ENCODE measurements at places on chromosomes 1 and 21. TPM values are rescaled to one million over a fixed set of nuclear protein-coding genes. Genes with fewer than 3 reads are reported as not detected.

Gene SHE
- total RNA-seq: not detected

Gene CDKN2C
- 15.5 TPM for total RNA-seq

Gene KCNJ9
- not detected for total RNA-seq

Gene TMPRSS2
- total RNA-seq: not detected

Gene CLEC20A
- total RNA-seq: not detected

Gene LRRIQ3
- total RNA-seq: 1.7 TPM

- peaks cover 7% of the 10 kb centered on the region for H3K4me1 ChIP-seq
- no peak for DNase-seq
- no peak overlapping the region for H3K4me3 ChIP-seq
- H3K27me3 ChIP-seq: peaks cover 49% of the 10 kb centered on the region
Observed at GRCh38 chr1:212952641-212952976, 2.3 kb downstream of the VASH2 start.

GRCh38 chr1:150235294-150235851 lies 539 bp downstream of the ANP32E start:
- H3K27me3 ChIP-seq: no peaks in the 10 kb centered on the region
- peaks cover 17% of the 10 kb centered on the region for H3K4me1 ChIP-seq
- H3K4me3 ChIP-seq: no peak overlapping the region
- DNase-seq: peak; percentile 47

GRCh38 chr1:195721210-195721971 lies 886.8 kb downstream of the KCNT2 start:
- no peaks in the 10 kb centered on the region for H3K4me1 ChIP-seq
- no peaks in the 10 kb centered on the region for H3K36me3 ChIP-seq
- H3K27me3 ChIP-seq: no peaks in the 10 kb centered on the region
- H3K4me3 ChIP-seq: no peak overlapping the region

- H3K36me3 ChIP-seq: no peaks in the 10 kb centered on the region
- H3K27me3 ChIP-seq: no peaks in the 10 kb centered on the region
- peaks cover 28% of the 10 kb centered on the region for H3K4me1 ChIP-seq
- no peak overlapping the region for H3K27ac ChIP-seq
- DNase-seq: no peak
Observed at GRCh38 chr1:40806240-40806639, 22.7 kb downstream of the KCNQ4 start.

GRCh38 chr1:177126267-177126666 lies 38.2 kb downstream of the ASTN1 start:
- H3K36me3 ChIP-seq: no peaks in the 10 kb centered on the region
- no peak overlapping the region for H3K4me3 ChIP-seq
- H3K4me1 ChIP-seq: no peaks in the 10 kb centered on the region
- H3K27me3 ChIP-seq: no peaks in the 10 kb centered on the region

GRCh38 chr1:6282577-6283270 lies 21.8 kb upstream of the GPR153 start:
- H3K27ac ChIP-seq: no peak overlapping the region
- H3K36me3 ChIP-seq: no peaks in the 10 kb centered on the region
- H3K27me3 ChIP-seq: no peaks in the 10 kb centered on the region
- DNase-seq: no peak
- no peaks in the 10 kb centered on the region for H3K4me1 ChIP-seq

- H3K4me3 ChIP-seq: no peak overlapping the region
- no peaks in the 10 kb centered on the region for H3K4me1 ChIP-seq
- DNase-seq: no peak
- H3K27me3 ChIP-seq: no peaks in the 10 kb centered on the region
- no peak overlapping the region for H3K27ac ChIP-seq
Observed at GRCh38 chr1:238469146-238469631, 578.5 kb upstream of the ZP4 start.

GRCh38 chr1:3316340-3316943 lies 138.0 kb upstream of the ARHGEF16 start:
- H3K27ac ChIP-seq: peak overlapping the region; percentile 79
- no peak overlapping the region for H3K4me3 ChIP-seq
- peaks cover 13% of the 10 kb centered on the region for H3K4me1 ChIP-seq
- no peaks in the 10 kb centered on the region for H3K36me3 ChIP-seq

DNA sequence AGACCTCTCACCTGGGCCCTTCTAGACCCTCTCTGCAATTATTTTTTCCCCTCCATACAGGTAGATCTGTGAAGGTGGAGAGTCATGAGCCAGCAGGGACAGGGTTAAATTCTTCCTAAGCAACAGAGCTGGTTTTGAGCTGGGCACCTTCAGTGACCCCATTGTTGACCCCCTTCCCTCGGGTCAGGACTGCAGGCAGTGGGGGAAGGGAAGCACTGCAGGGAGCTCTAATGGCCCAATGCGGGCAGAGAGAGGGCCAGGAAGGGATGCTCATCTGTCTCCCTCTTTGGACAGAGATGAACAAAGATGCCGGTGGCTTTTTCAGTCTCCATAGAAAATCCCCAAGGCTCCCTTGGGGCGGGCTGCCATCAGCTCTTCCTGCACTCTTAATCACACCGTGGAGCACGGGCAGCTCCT lies 21.4 kb downstream of the SOX13 start:
- H3K27me3 ChIP-seq: no peaks in the 10 kb centered on the region
- H3K4me1 ChIP-seq: peaks cover 2% of the 10 kb centered on the region
- no peaks in the 10 kb centered on the region for H3K36me3 ChIP-seq
- DNase-seq: no peak

DNA sequence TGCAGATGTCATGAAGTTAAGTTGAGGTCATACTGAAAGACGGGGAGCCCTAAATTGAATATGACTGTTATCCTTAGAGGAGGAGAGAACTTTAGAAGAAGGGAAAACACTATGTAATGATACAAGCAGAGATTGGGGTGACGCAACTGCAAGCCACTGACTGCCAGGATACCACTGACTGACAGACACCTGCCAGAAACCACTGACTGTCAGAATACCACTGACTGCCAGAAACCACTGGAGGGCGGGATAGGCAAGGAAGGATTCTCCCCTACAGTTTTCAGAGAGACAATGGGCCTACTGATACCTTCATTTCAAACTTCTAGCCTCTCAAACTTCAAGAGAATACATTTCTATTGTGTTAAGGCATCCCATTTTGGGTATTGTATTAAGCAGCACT lies 388.7 kb downstream of the USH2A start:
- H3K4me3 ChIP-seq: no peak overlapping the region
- no peak overlapping the region for H3K27ac ChIP-seq

DNA sequence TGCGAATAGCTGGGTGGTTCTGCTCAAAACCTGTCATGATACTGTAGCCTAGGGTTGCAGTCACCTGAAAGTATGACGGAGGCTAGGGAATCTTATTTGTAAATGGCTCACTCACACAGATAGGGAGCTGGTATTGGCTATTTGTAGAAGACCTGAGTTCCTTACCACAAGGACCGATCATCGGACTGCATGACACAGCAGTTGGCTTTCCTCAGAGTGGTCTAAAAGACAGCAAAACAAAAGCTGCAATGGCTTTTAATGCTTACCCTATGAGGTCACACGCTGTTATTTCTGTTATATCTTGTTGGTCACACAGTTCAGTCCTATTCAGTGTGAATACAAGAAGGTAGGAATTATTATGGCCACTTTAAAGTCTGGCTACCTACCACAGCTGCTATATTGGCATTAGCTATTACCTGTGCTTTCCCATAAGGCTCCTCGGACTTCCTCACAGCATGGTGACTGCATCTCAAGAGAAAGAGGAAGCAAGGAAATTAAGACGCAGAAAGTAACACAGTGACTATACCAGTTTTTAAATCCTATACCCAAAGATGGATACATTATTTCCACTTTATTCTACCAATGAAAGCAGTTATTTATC lies 68.4 kb upstream of the LRRC7 start:
- H3K36me3 ChIP-seq: no peaks in the 10 kb centered on the region
- H3K4me1 ChIP-seq: no peaks in the 10 kb centered on the region
- H3K27me3 ChIP-seq: no peaks in the 10 kb centered on the region
- H3K4me3 ChIP-seq: no peak overlapping the region
- H3K27ac ChIP-seq: no peak overlapping the region

DNA sequence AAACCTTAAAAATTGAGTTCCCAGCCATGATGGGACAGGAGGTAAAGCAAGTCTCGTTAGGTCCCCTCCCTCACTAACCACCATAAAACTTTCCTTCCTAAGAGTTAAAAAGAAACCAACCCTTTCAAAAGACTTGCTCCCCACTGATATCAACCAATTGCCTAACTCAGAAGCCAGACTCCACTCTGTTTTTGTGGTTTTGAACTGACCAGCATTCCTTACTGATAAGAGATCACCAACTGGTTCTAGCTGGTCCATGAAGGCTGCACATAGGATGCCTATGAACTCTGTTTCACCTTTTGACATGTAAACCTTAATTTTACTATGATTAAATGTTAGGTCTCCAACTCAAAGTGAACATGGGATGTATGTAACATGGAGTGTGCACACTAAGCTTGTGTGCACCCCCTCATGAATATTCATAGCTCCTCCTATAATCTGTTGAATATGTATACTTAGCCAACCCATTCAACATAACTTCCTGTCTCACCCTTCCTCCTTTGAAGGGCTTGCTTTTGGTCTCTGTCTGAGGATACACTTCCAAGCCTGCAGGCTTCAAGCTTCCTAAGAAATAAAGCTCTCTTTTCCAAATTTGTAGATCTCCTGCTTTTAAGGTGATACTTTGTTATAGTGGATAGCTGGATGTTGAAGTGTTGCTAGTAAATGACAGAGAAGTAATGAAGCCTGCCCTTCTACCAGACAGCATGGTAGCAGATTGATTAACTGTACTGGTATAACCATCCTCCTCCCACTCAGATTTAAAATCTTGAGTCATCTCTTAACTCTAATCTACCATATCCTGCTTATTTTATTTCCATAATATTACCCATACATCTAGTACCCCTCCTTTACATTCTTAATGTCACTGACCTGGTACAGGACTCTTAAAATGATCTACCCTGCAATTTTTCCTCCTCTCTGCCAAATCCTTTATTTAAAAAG lies 95.6 kb downstream of the ZNF644 start:
- no peak for DNase-seq
- H3K27me3 ChIP-seq: no peaks in the 10 kb centered on the region

DNA sequence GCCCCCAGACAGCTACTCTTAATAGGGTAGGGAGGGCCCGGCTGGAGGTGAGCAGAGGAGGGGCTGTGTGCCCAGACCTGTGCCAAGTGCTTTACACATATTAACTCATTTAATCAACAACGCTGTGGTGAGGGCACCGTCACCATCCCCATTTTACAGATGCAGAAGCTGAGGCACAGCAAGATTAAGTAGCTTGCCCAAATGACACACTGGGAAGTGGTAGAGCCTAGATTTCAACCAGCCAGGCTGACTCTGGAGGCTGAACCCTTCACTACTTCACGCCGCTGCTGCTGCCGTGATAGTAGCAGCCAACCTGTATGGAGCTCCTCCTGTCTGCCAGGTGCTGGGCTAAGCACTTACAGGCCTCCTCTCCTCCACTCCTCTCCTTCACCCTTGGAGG lies 127.2 kb downstream of the PTPRU start:
- peaks cover 26% of the 10 kb centered on the region for H3K27me3 ChIP-seq
- no peak for DNase-seq
- no peak overlapping the region for H3K27ac ChIP-seq
- no peak overlapping the region for H3K4me3 ChIP-seq
- H3K4me1 ChIP-seq: no peaks in the 10 kb centered on the region

Measured in activated CD4-positive, alpha-beta memory T cell treated with anti-CD3 and anti-CD28 coated beads for 36 hours (primary cell).